ENCODE measurements at places on chromosomes 12 and 14.
A peak's percentile ranks its signal among the peaks of the same experiment; 100 is the strongest.

- no peak overlapping the region for H3K27ac ChIP-seq
- H3K27me3 ChIP-seq, result no peaks in the 10 kb centered on the region
- H3K4me3 ChIP-seq, result no peak overlapping the region
Observed at GRCh38 chr14:88592031-88592430, 29.2 kb downstream of the ZC3H14 start.

DNA sequence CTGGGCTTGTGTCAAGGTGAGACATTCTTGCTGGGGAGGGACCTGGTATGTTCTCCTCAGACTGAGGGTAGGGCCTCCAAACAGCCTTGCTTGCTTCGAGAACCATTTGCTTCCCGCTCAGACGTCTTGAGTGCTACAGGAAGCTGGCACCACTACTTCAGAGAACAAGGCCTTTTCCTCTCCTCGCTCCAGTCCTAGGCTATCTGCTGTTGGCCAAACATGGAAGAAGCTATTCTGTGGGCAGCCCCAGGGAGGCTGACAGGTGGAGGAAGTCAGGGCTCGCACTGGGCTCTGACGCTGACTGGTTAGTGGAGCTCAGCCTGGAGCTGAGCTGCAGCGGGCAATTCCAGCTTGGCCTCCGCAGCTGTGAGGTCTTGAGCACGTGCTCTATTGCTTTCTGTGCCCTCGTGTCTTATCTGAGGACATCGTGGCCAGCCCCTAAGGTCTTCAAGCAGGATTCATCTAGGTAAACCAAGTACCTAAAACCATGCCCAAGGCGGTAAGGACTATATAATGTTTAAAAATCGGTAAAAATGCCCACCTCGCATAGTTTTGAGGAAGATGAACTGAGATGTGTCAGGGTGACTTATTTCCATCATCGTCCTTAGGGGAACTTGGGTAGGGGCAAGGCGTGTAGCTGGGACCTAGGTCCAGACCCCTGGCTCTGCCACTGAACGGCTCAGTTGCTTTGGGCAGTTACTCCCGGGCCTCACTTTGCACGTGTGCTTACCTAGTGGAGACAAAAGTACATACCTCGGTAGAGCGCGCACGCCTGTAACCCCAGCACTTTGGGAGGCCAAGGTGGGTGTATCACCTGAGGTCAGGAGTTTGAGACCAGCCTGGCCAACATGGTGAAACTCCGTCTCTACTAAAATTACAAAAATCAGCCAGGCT, 4.3 kb downstream of the GAPDH start:
- peaks cover 62% of the 10 kb centered on the region for H3K4me1 ChIP-seq
- no peaks in the 10 kb centered on the region for H3K27me3 ChIP-seq
- peaks cover 58% of the 10 kb centered on the region for H3K36me3 ChIP-seq
- H3K27ac ChIP-seq, result peak overlapping the region; percentile 91

- peaks cover 5% of the 10 kb centered on the region for H3K36me3 ChIP-seq
- peaks cover 1% of the 10 kb centered on the region for H3K4me1 ChIP-seq
- no peak overlapping the region for H3K27ac ChIP-seq
Observed at GRCh38 chr12:111937429-111937828, 75.5 kb downstream of the TMEM116 start.

DNA sequence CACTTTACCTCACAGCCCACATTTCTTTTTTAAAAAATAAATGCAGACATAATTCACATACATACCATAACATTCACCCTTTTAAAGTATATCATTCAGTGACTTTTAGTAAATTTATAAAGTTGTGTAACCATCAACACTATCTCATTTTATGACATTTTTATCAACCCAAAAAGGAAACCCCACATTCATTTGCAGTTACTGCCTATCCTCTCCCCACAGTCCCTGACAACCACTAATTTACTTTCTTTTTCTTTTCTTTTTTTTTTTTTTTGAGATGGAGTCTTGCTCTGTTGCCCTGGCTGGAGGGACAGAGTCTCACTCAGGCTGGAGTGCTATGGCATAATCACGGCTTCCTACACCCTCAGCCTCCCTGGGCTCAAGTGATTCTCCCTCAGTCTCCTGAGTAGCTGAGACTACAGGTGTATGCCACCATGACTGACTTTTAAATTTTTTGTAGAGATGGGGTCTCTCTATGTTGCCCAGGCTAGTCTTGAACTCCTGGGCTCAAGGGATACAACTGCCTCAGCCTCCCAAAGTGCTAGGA, 1.5 kb upstream of the EP400 start:
- peak overlapping the region; percentile 90 for H3K27ac ChIP-seq
- DNase-seq, result no peak
- H3K4me3 ChIP-seq, result no peak overlapping the region
- H3K27me3 ChIP-seq, result no peaks in the 10 kb centered on the region
- H3K36me3 ChIP-seq, result peaks cover 10% of the 10 kb centered on the region

GRCh38 chr14:63551332-63551731, 8.2 kb upstream of the PPP2R5E start:
- H3K4me1 ChIP-seq, result peaks cover 5% of the 10 kb centered on the region
- H3K36me3 ChIP-seq, result no peaks in the 10 kb centered on the region
- H3K27ac ChIP-seq, result no peak overlapping the region

- H3K27me3 ChIP-seq, result peaks cover 8% of the 10 kb centered on the region
- H3K4me1 ChIP-seq, result no peaks in the 10 kb centered on the region
- DNase-seq, result no peak
- no peak overlapping the region for H3K4me3 ChIP-seq
- H3K27ac ChIP-seq, result no peak overlapping the region
- no peaks in the 10 kb centered on the region for H3K36me3 ChIP-seq
Observed at GRCh38 chr14:66078006-66078405, 408.2 kb upstream of the CCDC196 start.

DNA sequence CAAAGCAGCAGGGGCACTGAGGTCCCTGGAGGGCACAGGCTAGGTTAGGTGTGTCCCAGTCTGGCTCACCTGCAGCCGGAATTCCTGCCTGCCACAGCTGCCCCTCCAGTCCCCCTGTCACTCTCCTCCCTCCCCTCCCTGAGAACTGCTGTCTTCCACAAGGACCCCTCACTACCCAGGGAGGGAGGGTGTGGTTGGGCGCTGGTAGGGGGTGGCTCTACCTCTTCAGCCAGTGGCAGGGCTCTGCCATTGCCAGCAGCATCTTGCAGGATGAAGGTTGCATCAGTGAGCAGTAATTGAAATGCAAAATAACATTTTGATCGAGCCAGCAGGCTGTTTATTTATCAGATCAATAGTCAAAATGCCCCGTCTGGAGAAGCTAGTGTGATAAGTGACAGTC, 45.7 kb downstream of the ESRRB start:
- peaks cover 7% of the 10 kb centered on the region for H3K27me3 ChIP-seq
- H3K36me3 ChIP-seq, result no peaks in the 10 kb centered on the region
- no peak overlapping the region for H3K4me3 ChIP-seq
- no peak for DNase-seq
- no peaks in the 10 kb centered on the region for H3K4me1 ChIP-seq
- H3K27ac ChIP-seq, result no peak overlapping the region

GRCh38 chr12:51938726-51939125, 12.8 kb upstream of the ACVR1B start:
- no peak overlapping the region for H3K27ac ChIP-seq
- DNase-seq, result no peak
- no peaks in the 10 kb centered on the region for H3K4me1 ChIP-seq
- H3K4me3 ChIP-seq, result no peak overlapping the region

DNA sequence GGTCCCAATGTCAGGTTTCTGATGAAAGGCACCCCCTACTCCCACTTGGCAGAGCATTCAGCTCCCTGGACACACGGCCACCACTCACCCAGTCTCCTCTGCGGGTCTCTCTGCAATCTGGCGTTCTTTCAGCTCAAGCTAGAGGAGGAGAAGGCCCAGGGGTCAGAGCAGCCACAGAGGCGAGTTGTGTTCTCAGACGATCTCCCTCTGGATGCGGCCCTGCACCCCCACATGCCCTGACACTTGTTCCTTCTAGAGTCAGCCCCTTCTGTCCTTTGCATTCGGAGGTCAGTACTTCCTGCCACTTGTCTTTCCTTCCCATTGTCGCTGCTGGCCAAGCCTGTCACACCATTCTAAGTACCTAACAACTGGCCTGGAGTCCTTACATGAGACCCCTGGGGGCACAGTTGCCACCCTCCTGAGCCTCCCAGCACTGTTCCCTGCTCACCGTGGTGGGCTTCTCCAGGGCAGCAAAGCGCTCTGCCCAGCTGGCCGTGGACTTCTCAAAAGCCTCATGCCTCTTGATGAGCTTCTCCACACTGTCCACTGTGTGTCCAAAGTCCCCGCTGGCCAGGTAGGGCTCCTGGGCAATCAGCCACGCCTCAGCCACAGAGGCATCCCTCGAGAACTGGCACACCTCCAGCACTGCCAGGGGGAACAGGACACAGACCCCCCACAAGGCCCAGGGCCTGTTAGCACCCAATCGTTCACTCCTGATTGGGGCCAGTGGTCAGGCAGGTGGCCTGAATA, 63.2 kb downstream of the PLEKHG3 start:
- H3K36me3 ChIP-seq, result no peaks in the 10 kb centered on the region
- DNase-seq, result no peak
- H3K4me1 ChIP-seq, result peaks cover 34% of the 10 kb centered on the region
- H3K27ac ChIP-seq, result peak overlapping the region; percentile 20
- peaks cover 4% of the 10 kb centered on the region for H3K27me3 ChIP-seq

- no peak for DNase-seq
- peaks cover 27% of the 10 kb centered on the region for H3K36me3 ChIP-seq
- H3K4me3 ChIP-seq, result no peak overlapping the region
Observed at GRCh38 chr14:89484051-89484844, 67.2 kb upstream of the FOXN3 start.

DNA sequence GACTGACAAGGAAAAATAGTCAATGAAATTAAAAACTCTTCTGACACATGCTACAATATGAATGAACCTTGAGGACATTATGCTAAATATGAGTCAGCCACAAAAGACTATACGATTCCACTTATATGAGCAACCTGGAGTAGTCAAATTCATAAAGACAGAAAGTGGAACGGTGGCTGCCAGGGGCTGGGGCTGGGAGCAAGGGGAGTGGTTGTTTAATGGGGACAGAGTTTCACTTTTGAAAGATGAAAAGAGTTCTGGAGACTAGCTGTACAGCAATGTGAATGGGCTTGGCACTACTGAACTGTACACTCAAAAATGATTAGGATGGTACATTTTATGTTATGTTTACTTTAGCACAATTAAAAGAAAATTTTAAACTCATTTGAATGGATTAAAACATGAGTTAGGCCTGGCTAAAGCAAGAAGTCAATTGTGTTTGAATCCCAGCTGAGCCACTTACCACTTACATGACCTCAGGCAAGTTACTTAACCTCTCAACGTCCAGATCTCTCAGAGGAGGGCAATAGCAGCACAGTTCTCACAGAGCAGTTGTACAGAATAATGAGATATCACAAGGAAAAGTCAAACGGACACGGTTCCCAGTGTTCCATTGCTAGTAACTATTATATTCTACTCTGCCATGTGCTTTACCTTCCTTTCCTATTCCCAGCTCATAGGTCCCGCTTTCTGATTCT, 102.5 kb downstream of the SPTSSA start:
- no peak overlapping the region for H3K4me3 ChIP-seq
- no peaks in the 10 kb centered on the region for H3K36me3 ChIP-seq
- no peaks in the 10 kb centered on the region for H3K4me1 ChIP-seq
- H3K27me3 ChIP-seq, result peaks cover 3% of the 10 kb centered on the region
- no peak for DNase-seq
- H3K27ac ChIP-seq, result no peak overlapping the region

GRCh38 chr12:111444314-111444924, 38.7 kb downstream of the SH2B3 start:
- H3K27ac ChIP-seq, result peak overlapping the region; percentile 82
- peak overlapping the region; percentile 71 for H3K4me3 ChIP-seq
- peaks cover 60% of the 10 kb centered on the region for H3K36me3 ChIP-seq

- H3K27ac ChIP-seq, result no peak overlapping the region
- peak; percentile 16 for DNase-seq
- H3K4me3 ChIP-seq, result no peak overlapping the region
- H3K36me3 ChIP-seq, result no peaks in the 10 kb centered on the region
Observed at GRCh38 chr12:54658306-54659264, 10.4 kb upstream of the DCD start.

GRCh38 chr12:113794774-113795173, 171.4 kb downstream of the RBM19 start:
- no peak overlapping the region for H3K27ac ChIP-seq
- no peak overlapping the region for H3K4me3 ChIP-seq
- H3K36me3 ChIP-seq, result no peaks in the 10 kb centered on the region
- H3K27me3 ChIP-seq, result no peaks in the 10 kb centered on the region
- no peaks in the 10 kb centered on the region for H3K4me1 ChIP-seq

DNA sequence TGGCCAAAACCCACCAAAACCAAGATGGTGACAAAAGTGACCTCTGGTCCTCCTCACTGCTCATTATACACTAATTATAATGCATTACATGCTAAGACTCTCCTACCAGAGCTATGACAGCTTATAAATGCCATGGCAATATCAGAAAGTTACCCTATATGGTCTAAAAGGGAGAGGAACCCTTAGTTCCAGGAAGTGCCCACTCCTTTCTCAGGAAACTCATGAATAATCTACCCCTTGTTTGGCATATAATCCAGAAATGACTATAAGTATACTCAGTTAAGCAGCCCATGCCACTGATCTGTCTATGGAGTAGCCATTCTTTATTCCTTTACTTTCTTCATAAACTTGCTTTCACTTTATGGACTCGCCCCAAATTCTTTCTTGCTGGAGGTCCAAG, 43.0 kb upstream of the FUT8 start:
- H3K4me3 ChIP-seq, result peak overlapping the region; percentile 37
- peaks cover 81% of the 10 kb centered on the region for H3K4me1 ChIP-seq
- H3K27ac ChIP-seq, result peak overlapping the region; percentile 76
- H3K27me3 ChIP-seq, result no peaks in the 10 kb centered on the region
- H3K36me3 ChIP-seq, result peaks cover 53% of the 10 kb centered on the region

- DNase-seq, result no peak
- peaks cover 20% of the 10 kb centered on the region for H3K4me1 ChIP-seq
- H3K27me3 ChIP-seq, result peaks cover 90% of the 10 kb centered on the region
Observed at GRCh38 chr12:27971606-27972005, 927 bp downstream of the PTHLH start.

GRCh38 chr12:52313926-52314325, 7.3 kb downstream of the KRT83 start:
- H3K36me3 ChIP-seq, result no peaks in the 10 kb centered on the region
- no peak overlapping the region for H3K4me3 ChIP-seq
- peaks cover under 1% of the 10 kb centered on the region for H3K4me1 ChIP-seq

- peaks cover 55% of the 10 kb centered on the region for H3K4me1 ChIP-seq
- no peaks in the 10 kb centered on the region for H3K27me3 ChIP-seq
- H3K36me3 ChIP-seq, result no peaks in the 10 kb centered on the region
- no peak for DNase-seq
Observed at GRCh38 chr12:116153983-116154382, 123.5 kb downstream of the MED13L start.

DNA sequence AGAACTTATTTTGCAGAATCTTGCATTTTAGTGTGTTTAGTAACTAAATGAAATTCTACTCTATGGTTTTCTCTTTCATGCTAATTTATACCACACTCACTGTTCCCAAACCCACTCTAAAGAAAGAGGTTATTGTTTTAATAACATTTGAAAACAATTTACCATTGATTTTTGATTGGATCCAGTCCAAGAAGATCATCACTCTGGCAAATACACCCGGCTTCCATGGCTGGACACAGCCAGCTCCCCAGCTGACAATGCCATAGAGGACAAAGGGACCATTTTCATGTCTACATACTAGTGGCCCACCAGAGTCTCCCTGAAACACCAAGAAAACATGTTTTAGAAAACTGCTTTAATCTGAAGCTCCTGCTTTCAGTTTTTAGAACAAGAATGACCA, 42.4 kb downstream of the OVCH1 start:
- no peaks in the 10 kb centered on the region for H3K36me3 ChIP-seq
- no peaks in the 10 kb centered on the region for H3K4me1 ChIP-seq
- peaks cover 2% of the 10 kb centered on the region for H3K27me3 ChIP-seq
- H3K27ac ChIP-seq, result no peak overlapping the region

- DNase-seq, result no peak
- H3K4me1 ChIP-seq, result peaks cover 9% of the 10 kb centered on the region
- no peaks in the 10 kb centered on the region for H3K27me3 ChIP-seq
- H3K27ac ChIP-seq, result no peak overlapping the region
Observed at GRCh38 chr12:122058549-122059149, 19.9 kb upstream of the MLXIP start.

- no peaks in the 10 kb centered on the region for H3K36me3 ChIP-seq
- no peak overlapping the region for H3K4me3 ChIP-seq
- DNase-seq, result no peak
Observed at GRCh38 chr12:113119980-113120669, 15.4 kb downstream of the RASAL1 start.

Data from activated T-helper 1 cell treated with anti-CD3 and anti-CD28 coated beads, Interleukin-12 subunit alpha, Interleukin-12 subunit beta, Interleukin-2, Interleukin-4 antibody, amounts not matched to agents 30 ng/mL and 10 ng/mL and 1 ng/mL, durations not matched to agents 14 hours and 24 hours and 36 hours (primary cell).